Dorsolateral prefrontal cortex (tissue), 122 donors: ENCODE measurements at places on chromosomes 12 and 14. TPM values are rescaled to one million over a fixed set of nuclear protein-coding genes. Genes with fewer than 3 reads are reported as not detected.

OAS2 gene
- 5.9 TPM for total RNA-seq

A2M gene
- total RNA-seq = 126 TPM

SLC6A13 gene
- total RNA-seq = 42.2 TPM

PPP1R1A gene
- 27.8 TPM for total RNA-seq

GPR137C gene
- 23.5 TPM for total RNA-seq

COX6A1 gene
- total RNA-seq = 622 TPM

RFLNA gene
- 6.0 TPM for total RNA-seq

MIP gene
- not detected for total RNA-seq

NYNRIN gene
- 3.1 TPM for total RNA-seq

NANOG gene
- total RNA-seq = 0.14 TPM

RNASE2 gene
- 8.6 TPM for total RNA-seq

GLIPR1L2 gene
- total RNA-seq = 9.1 TPM

HOXC13 gene
- not detected for total RNA-seq

INHBE gene
- total RNA-seq = not detected

YARS2 gene
- 22.7 TPM for total RNA-seq

CACNA2D4 gene
- 1.4 TPM for total RNA-seq

SOX5 gene
- 76.1 TPM for total RNA-seq

CFAP54 gene
- total RNA-seq = 7.4 TPM

CLMN gene
- 53.5 TPM for total RNA-seq

GLT1D1 gene
- total RNA-seq = 19.3 TPM

STXBP6 gene
- total RNA-seq = 47.8 TPM

ZNF605 gene
- total RNA-seq = 29.5 TPM

PROX2 gene
- 0.11 TPM for total RNA-seq

CCDC175 gene
- total RNA-seq = 3.6 TPM

MSRB3 gene
- 32.5 TPM for total RNA-seq

PTPRR gene
- total RNA-seq = 15.5 TPM

MYF6 gene
- total RNA-seq = not detected

GAS2L3 gene
- 1.2 TPM for total RNA-seq

MANSC1 gene
- 16.6 TPM for total RNA-seq

CCT2 gene
- total RNA-seq = 114 TPM
